Stimulated activated naive CD8-positive, alpha-beta T cell treated with anti-CD3 and anti-CD28 coated beads, Interleukin-15, Interleukin-2, amounts not matched to agents 100 U/mL and 50 U/mL, for 24 hours (primary cell): ENCODE measurements at places on chromosomes 2 and 18.

- DNase-seq: no peak
Measured at GRCh38 chr2:15712551-15713342, 121.1 kb downstream of the DDX1 start.

DNA sequence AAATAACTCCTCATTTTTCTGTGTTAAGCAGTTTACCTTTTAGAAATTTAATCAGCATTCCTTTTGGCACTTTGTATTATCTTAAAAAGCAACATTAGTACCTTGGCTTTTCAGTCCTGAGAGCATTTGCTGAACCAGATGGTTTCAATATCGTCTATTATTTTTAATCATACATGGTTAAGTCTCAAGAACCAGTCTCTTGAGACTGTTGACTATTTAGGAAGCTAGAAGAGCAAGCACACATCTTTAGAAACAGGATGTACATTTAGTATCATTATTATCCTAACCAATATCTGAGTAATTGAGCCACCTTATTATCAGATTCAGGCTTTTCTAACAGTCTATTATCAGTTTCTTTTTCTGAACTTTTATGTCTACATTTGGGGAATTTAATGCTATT, 28.2 kb upstream of the ZEB2 start:
- DNase-seq: no peak

DNA sequence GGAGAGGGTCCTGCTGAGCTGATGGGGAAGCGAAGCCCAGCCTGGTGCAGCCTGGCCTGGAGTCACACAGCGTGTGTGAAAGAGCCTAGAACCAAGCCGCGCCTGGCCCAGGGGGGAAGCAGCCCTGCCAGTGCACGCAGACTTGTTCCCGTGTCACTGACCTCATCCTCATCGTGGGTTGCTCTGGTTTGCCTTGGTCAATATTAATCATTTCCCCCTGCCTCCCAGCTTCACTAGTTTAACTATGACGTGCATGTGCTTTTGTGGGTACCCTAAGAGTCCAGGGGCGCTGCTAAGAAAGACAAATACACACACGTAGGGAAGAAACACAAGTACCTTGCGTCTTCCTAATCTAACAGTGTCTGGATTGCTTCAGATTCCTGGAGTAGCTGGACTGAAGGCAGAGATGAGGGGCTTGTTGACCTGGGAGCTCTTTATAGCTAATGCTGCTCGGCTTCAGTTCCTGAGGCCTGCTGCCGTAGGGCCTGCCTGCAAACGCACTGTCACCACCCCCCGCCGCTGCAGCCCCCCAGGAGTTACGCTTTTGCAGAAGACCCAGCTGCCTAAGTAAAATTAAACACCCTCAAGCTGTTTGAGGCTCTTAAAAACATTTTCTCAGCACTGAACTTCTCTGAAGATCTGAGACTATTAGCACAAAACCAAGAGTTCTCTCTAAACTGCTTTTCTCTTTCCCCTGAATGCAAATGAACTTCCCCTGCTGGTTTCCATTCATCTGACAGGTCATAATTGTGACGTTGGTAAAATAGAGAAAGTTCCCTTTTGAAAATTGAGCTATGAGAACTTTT, 159.2 kb downstream of the FAM210A start:
- DNase-seq: peak; percentile 67

GRCh38 chr2:73838889-73839534, 10.3 kb downstream of the STAMBP start:
- DNase-seq: no peak

DNA sequence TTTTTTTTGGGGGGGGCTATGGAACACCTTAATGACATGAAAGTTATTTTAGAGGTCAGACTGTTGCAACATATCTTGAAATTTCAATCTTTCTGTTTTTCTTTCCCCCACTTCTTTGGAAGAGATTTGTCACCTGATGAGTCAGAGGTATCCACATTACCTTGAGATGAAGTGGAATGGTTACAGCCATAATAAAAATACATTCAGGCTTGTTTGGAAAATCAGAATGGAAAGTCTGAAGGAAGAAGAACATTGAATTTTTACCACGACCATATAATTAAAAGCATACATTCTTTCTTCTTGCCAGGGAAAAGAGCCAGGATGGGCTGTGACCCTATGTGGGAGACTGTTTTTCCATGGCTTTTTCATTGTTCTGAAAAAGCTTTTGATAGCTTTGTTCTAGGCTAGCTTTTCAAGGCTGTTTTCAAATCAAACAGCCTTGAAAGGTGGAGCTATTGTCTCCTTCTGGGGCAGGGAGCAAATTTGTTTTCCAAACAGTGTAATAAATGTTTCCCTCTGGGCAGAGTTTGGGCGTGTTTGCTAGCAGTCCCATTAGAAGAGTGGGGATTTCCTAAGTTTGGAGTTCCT, 2.3 kb upstream of the GTF3C3 start:
- no peak for DNase-seq
